Aorta (tissue), 5 donors: ENCODE measurements at places on chromosomes 2 and 18. TPM values are rescaled to one million over a fixed set of nuclear protein-coding genes. Genes with fewer than 3 reads are reported as not detected.

DNA sequence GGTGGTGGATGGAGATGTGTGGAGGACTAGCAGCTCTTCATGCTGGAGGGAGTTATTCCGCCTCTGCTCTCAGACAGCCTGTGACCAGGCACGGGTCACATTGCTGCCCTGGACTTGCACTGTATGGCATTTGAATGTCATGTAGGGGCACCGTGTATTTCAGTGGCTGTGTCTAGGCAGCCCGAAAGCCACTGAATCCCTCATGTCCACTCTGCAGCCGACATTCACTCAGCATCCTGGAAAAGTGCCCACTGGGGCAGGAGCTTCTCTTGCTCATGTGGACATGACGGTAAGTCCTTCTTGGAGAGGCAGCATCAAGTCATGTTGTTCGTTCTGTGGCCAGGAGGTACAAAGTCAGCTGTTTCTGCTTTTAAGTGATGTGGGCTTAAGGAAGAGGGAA lies 127.9 kb downstream of the SH3RF3 start:
- no peak overlapping the region for H3K27ac ChIP-seq
- peaks cover 5% of the 10 kb centered on the region for H3K4me1 ChIP-seq
- peak; percentile 68 for DNase-seq
- H3K36me3 ChIP-seq = no peaks in the 10 kb centered on the region
- no peak overlapping the region for H3K4me3 ChIP-seq
- no peaks in the 10 kb centered on the region for H3K27me3 ChIP-seq

DNA sequence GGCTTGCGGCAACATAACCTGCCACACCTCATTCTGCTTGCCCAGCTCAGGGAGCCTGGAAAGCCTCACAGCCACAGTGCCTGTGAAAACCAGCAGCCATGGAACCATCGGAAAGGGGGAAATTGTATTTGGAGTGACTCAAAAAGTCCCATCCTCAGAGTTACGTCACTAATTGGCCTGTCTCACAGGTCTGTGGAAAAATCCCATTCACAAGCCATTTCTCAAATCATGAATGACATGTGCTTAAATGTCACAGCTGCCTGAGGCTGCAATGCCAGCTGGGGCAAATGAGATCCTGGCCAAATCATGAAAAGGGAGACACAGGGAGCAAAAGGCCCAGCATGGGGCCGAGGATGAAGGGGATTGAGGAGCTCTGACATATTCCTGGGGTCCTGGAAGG lies 486.9 kb upstream of the RAB6C start:
- no peaks in the 10 kb centered on the region for H3K36me3 ChIP-seq
- peaks cover 2% of the 10 kb centered on the region for H3K27me3 ChIP-seq
- H3K4me3 ChIP-seq = no peak overlapping the region
- H3K4me1 ChIP-seq = no peaks in the 10 kb centered on the region
- DNase-seq = no peak

- no peaks in the 10 kb centered on the region for H3K4me1 ChIP-seq
- no peak for DNase-seq
- no peak overlapping the region for H3K4me3 ChIP-seq
- no peaks in the 10 kb centered on the region for H3K27me3 ChIP-seq
Measured at GRCh38 chr18:69127873-69128500, 272.7 kb upstream of the DOK6 start.

GRCh38 chr18:47881752-47882455 lies 48.6 kb downstream of the SMAD2 start:
- no peak overlapping the region for H3K27ac ChIP-seq
- H3K36me3 ChIP-seq = peaks cover 5% of the 10 kb centered on the region
- no peaks in the 10 kb centered on the region for H3K4me1 ChIP-seq
- DNase-seq = no peak
- no peaks in the 10 kb centered on the region for H3K27me3 ChIP-seq

GRCh38 chr2:144162652-144163051 lies 357.3 kb downstream of the ZEB2 start:
- no peaks in the 10 kb centered on the region for H3K27me3 ChIP-seq
- no peak overlapping the region for H3K4me3 ChIP-seq
- H3K4me1 ChIP-seq = no peaks in the 10 kb centered on the region
- H3K27ac ChIP-seq = no peak overlapping the region
- DNase-seq = no peak
- no peaks in the 10 kb centered on the region for H3K36me3 ChIP-seq

DNA sequence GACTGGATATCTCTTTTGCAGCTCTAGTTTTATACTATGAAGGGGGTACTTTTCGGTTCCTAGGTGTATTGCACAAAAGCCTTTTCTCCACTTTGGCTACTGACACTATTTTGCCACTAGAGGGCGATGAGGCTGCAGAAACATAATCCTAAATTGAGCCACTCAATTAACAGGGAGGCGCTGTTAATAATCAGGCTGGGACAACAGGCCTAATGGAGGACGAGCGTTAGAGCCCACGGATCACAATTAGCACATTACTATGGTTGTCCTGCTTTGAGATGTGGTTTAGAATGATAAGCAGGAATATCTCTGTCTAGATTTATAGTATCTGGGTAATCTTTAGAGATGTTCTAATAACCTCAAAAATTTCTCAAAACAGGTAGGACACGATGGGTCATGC lies 62.2 kb upstream of the PMAIP1 start:
- H3K36me3 ChIP-seq = no peaks in the 10 kb centered on the region
- H3K4me1 ChIP-seq = no peaks in the 10 kb centered on the region
- no peak for DNase-seq

DNA sequence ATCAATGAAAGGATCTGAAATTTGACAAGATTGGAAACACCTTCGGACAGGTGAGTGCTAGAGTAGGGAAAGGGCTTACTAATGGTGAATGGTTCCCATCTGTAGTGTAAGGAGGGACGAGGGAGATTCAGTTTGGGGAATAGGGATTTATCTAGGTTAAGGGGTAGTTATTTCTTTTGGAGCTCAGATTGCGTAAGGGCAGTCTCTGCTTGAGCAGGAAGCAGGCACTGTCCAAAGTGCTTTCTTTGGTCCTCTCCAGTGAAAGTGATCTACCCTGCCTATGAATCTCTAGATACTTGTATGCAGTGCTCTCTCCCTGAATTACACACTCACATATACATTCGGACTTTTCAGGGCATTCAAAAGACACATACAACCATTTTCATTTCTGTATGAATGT lies 272.9 kb upstream of the FIGN start:
- no peaks in the 10 kb centered on the region for H3K27me3 ChIP-seq
- no peak overlapping the region for H3K27ac ChIP-seq
- DNase-seq = no peak
- H3K4me1 ChIP-seq = no peaks in the 10 kb centered on the region
- H3K4me3 ChIP-seq = no peak overlapping the region

GRCh38 chr2:29238497-29238896 lies 123.3 kb downstream of the CLIP4 start:
- no peak overlapping the region for H3K27ac ChIP-seq
- H3K4me3 ChIP-seq = no peak overlapping the region
- H3K27me3 ChIP-seq = no peaks in the 10 kb centered on the region
- H3K4me1 ChIP-seq = no peaks in the 10 kb centered on the region

- DNase-seq = no peak
- H3K4me1 ChIP-seq = no peaks in the 10 kb centered on the region
- no peak overlapping the region for H3K4me3 ChIP-seq
- no peaks in the 10 kb centered on the region for H3K36me3 ChIP-seq
- no peaks in the 10 kb centered on the region for H3K27me3 ChIP-seq
- H3K27ac ChIP-seq = no peak overlapping the region
Measured at GRCh38 chr18:52451256-52451655, 111.3 kb downstream of the DCC start.

DNA sequence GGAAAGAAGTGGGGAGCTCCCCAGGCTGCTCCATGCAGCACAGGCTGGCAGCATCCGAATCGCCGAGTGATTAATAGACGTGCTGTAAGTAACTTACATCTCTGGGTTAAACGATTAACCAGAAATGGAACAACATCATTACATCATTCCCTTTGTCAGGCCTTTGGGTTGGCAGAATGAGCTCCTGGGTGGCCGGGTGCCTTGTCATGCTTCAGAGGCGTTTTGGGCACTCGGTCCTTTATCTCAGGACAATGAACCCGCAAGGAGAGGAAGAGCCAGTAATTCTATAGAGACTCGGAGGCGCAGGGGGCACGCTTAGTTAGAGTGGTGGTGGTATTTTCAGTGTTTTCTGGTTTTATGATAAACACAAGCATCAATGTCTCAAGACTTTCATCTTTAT lies 146.9 kb upstream of the TPO start:
- no peak overlapping the region for H3K4me3 ChIP-seq
- H3K27me3 ChIP-seq = no peaks in the 10 kb centered on the region
- H3K36me3 ChIP-seq = no peaks in the 10 kb centered on the region
- no peaks in the 10 kb centered on the region for H3K4me1 ChIP-seq

- DNase-seq = no peak
- H3K4me1 ChIP-seq = no peaks in the 10 kb centered on the region
- H3K27me3 ChIP-seq = no peaks in the 10 kb centered on the region
- H3K4me3 ChIP-seq = no peak overlapping the region
- H3K27ac ChIP-seq = no peak overlapping the region
Measured at GRCh38 chr2:142866426-142866825, 11.0 kb upstream of the KYNU start.

- H3K4me1 ChIP-seq = peaks cover 5% of the 10 kb centered on the region
- H3K27me3 ChIP-seq = no peaks in the 10 kb centered on the region
- DNase-seq = peak; percentile 92
Measured at GRCh38 chr2:102050854-102051391, 59.2 kb downstream of the IL1R2 start.

GRCh38 chr2:5125017-5125730 lies 567.0 kb upstream of the SOX11 start:
- no peaks in the 10 kb centered on the region for H3K4me1 ChIP-seq
- no peak overlapping the region for H3K4me3 ChIP-seq
- H3K27ac ChIP-seq = no peak overlapping the region
- DNase-seq = no peak
- H3K36me3 ChIP-seq = no peaks in the 10 kb centered on the region

DNA sequence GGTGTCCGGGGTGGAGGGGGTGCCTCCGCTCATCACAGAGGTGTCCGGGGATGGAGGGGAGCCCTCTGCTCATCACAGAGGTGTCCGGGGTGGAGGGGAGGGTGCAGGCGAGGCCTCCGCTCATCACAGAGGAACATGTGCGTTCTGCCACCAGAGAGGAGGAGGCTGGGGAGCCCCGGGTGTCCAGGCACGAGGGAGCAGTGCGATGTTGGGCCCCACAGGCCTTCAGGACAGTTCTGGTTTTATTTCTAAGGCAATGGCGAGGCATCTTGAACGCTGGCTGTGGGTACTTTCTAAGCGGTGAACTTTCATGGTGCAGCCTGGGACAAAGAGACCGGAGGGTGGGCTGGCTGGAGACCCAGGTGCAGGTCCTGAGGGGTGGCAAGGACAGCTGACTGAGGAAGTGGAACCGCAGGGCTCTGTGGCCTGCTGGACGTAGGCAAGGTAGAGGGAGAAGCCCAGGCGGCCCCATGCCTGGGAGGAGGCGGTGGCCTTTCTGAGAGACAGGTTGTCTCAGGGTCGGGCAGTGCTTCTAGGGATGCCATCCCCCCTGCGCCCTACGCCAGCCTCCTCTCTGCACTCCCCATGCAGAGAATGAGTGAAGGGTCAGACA lies 196.6 kb upstream of the SALL3 start:
- H3K27ac ChIP-seq = no peak overlapping the region
- no peaks in the 10 kb centered on the region for H3K4me1 ChIP-seq
- no peak overlapping the region for H3K4me3 ChIP-seq
- H3K27me3 ChIP-seq = no peaks in the 10 kb centered on the region

DNA sequence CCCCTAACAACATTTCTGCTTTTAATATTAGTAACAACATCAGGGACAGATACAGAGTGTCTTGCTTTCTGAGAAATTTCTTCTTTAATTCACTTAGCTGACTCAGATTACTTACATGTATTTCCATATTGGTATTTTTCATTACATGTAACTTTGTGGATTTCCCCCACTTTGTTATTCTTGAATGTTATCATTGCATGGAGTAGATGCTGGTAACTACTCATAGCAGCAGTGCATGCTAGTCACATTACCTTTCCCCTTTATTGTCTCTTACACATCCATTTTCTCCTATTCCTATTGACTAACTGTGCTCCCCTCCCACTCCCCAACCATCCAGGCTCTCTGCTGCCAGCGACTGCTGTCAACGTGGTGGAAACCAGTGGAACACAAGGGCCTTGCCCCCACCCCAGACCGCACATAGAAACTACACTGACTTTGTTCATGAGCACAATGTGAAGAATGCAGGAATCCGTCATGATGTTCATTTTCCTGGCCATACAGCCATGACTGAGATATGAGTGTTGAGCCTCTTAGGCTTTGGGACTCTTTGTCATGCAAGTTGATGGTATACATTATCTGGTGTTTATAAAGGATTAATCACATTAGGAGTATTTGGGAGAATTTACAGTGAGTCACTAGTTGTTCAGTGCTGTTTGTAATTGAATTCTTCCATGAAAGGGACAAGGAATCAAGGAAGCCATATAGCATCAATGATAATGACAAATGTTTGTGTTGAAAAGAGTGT lies 91.0 kb downstream of the EPB41L5 start:
- H3K27me3 ChIP-seq = no peaks in the 10 kb centered on the region
- no peaks in the 10 kb centered on the region for H3K36me3 ChIP-seq
- no peaks in the 10 kb centered on the region for H3K4me1 ChIP-seq
- H3K4me3 ChIP-seq = no peak overlapping the region
- no peak for DNase-seq
- H3K27ac ChIP-seq = no peak overlapping the region

- no peak overlapping the region for H3K4me3 ChIP-seq
- no peaks in the 10 kb centered on the region for H3K4me1 ChIP-seq
- DNase-seq = no peak
- no peaks in the 10 kb centered on the region for H3K27me3 ChIP-seq
Measured at GRCh38 chr2:207216457-207216856, 50.7 kb upstream of the KLF7 start.

DNA sequence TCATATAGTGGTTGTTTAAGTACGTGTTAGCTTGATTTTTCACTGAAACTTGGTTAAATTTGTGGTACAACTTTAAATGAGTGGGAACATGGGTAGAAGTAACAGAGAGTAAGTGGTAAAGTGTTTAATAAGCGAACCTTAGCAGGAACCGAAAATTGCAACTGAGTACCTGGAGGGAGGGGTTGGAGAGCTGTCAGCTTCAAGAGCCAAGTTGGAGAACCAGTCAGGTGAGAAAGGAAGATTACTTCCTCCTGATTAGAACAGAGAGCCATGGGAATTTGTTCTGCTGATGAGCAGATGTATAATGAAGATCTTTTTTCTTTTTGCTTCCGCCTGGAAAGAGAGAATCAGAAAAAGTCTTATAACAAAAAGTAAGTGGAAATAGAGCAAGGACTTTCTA lies 158.4 kb upstream of the CDH7 start:
- H3K4me3 ChIP-seq = no peak overlapping the region
- H3K36me3 ChIP-seq = no peaks in the 10 kb centered on the region
- H3K27ac ChIP-seq = no peak overlapping the region

GRCh38 chr2:182186132-182186735 lies 200.6 kb downstream of the PPP1R1C start:
- no peak overlapping the region for H3K27ac ChIP-seq
- H3K27me3 ChIP-seq = no peaks in the 10 kb centered on the region
- no peak overlapping the region for H3K4me3 ChIP-seq
- no peak for DNase-seq
- H3K36me3 ChIP-seq = peaks cover 2% of the 10 kb centered on the region

The MDH1B gene
- total RNA-seq = 0.29 TPM

The KCNJ13 gene
- not detected for total RNA-seq

The NEU4 gene
- not detected for total RNA-seq

The RFTN2 gene
- total RNA-seq = 22.2 TPM

The SLC9A2 gene
- not detected for total RNA-seq

The IL18RAP gene
- total RNA-seq = 1.9 TPM

The HNMT gene
- total RNA-seq = 82.8 TPM

The NAT8 gene
- not detected for total RNA-seq

The MMADHC gene
- total RNA-seq = 67.3 TPM
